ENCODE measurements at places on chromosomes 3 and 15.

GRCh38 chr15:67415181-67415580, 105.8 kb upstream of the C15orf61 start:
- DNase-seq, result no peak

GRCh38 chr3:65338571-65338970, 650.8 kb upstream of the ADAMTS9 start:
- DNase-seq, result no peak

- no peak for DNase-seq
Observed at GRCh38 chr15:100016632-100017031, 283.4 kb upstream of the LYSMD4 start.

DNA sequence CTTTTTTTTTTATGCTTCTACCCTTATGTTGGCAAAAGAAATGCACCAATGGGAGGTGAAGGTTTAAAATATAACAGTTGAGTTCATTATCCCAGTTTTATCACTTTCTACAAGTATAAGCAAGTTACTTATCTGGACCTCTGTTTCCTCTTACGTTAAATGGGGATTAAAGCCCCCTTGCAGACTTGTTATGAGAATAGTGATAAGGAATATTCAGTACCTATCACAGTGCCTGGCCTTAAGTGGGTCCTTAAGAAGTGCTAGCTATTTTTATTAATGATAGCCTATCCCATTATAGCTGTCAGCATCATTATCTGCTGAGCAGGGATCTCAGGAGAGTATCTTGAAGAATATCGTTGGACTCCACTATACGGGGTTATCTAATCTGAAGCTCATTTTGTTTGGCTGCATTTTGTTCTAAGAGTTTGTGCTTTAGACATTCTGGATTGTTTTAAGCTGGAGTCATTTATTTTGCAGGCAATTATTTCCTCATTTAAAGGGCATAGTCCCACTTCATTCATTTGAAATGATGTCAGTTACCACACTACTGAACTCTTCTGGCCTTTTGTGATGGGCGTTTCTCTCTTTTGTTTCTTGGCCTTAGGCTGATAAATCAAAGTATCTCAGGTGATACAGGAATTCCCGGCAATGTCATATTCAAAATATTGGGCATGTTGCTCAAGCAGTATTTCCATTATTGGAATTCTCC, 28.8 kb downstream of the RAB8B start:
- DNase-seq, result no peak

GRCh38 chr3:99627062-99627826, 11.2 kb upstream of the COL8A1 start:
- no peak for DNase-seq

- no peak for DNase-seq
Observed at GRCh38 chr3:99803297-99803696, 14.4 kb upstream of the CMSS1 start.

- DNase-seq, result no peak
Observed at GRCh38 chr3:46202535-46202934, 5.6 kb downstream of the CCR1 start.
